ENCODE measurements at places on chromosomes 7 and 10. TPM values are rescaled to one million over a fixed set of nuclear protein-coding genes. Genes with fewer than 3 reads are reported as not detected.

EGR2 gene
- total RNA-seq: 0.30 TPM

TMEM229A gene
- 0.88 TPM for total RNA-seq

IGF2BP3 gene
- 124 TPM for total RNA-seq

SYT15 gene
- total RNA-seq: 0.60 TPM

DNA sequence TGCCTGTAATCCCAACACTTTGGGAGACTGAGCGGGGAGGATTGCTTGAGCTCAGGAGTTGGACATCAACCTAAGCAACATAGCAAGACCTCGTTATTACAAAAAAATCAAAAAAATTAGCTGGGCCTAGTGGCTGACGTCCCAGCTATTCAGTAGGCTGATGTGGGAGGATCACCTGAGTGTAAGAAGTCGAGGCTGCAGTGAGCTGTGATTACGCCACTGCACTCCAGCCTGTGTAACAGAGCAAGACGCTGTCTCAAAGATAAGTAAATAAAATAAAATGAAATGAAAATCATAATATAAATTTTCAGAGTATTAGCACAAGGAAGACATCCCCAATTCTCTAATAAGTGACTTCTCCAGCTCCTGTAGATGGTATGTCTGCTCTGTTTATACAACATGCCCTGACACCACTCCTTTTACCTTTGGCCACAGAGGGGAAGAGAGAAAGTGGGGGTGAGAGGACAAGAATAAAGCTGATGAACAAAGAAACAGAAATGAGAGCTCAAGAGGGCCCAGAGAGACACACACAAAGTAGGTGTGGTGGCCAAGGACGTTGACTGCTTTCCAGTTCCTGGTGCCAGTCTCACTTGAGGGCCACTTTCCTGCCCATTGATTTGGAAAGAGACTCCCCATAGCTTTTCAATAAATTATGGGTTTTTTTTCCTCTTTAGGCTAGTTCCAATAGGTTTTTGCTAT lies 62.9 kb downstream of the PTTG1IP2 start:
- no peak for DNase-seq

DNA sequence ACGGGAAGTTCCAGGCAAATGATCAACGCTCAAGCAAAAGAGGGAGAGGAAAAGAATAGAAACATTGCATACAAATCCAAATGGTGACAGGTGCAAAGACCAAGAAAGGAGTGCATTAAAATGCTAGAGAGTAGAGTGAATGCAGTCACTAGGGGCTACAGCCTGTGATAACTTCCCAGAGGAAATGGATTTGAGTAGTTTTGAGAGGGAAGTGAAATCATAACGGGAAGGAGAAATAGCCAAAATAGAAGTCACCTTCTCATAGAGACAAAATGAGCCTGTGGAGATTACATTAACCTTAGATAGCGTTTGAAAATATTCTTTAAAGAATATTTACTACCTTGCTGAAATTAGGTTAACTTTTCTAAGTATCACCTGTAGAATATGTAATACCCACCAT lies 26.5 kb downstream of the NUP42 start:
- DNase-seq: no peak

DNA sequence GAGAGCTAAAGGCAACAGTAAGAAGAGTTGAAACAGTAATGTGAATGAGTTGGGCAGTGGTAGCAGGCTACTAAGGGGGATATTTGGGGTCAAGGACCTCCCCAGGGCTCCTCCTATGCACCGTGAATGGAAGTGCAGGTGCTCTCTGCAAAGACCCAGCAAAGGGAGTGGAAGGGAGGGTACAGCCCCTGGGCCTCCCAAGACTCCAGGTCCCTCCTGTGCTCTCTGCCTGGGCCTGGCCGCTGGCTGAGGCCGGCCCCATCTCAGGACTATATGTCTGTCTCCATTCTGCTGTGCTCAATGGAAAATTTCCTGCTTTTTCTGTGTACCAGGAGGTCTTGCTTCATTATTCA lies 372.1 kb upstream of the MKI67 start:
- no peak for DNase-seq

DNA sequence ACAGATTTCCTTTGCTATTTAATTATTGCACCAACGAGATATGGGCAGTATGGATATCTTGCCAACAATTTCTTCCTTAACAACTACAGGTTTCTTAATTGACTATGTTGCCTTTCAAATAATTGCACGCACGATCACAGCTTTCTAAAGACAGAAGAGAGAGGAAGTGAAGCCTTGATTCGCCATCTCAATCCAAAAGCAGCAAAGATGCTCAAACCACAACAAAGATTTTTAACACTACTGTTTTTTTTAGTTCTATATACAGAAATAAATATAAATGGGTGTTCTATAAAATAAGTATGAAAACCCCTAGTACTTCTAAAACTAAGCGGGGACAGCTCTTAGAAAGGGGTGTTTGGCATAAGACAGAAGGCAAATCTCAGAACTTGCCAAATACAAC lies 251.3 kb downstream of the SFMBT2 start:
- DNase-seq: no peak

- DNase-seq: no peak
Measured at GRCh38 chr10:132373241-132373955, 23.6 kb upstream of the PWWP2B start.

DNA sequence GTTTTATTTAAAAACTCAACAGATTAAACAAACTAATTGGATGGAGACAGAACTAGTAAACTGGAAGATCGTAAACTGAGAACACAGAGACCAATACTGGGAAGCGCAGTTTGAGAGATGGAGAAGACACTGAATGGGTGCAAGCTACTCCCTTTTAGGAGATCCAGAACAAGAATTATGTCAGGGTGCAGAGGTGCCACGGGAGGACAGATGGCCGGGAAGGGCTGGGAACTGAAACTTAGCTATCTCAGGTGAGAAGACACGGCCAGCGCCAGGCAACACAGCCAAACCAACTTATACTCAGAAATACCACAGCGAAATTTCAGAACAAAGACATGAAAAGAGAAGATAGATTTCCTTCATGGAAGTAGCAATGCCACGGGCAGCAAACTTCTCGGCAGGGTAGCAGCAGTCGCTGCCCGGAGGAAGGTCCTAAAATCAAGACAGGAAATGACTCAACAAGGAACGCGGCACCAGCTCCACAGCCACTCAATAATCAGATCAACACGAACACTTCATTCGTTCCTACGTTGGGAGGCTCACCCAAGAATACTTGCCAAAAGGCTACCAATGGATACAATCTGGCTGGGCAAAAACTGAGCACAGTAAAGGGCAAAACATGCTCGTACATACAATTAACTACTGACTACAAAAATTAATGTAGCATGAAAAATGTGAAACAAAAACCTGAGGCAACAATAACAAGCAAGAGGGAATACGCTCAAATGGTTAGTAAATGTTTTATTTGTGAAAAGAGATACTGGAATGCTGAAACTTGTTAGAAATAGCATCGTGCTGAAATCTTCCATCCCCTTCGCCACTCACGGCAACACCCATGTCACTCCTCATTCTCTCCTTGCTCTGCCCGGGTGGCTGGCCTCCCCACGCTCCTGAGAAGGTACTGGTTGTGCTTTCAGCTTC lies 2.2 kb upstream of the LRRC27 start:
- DNase-seq: no peak

GRCh38 chr10:36118314-36118713 lies 476.2 kb upstream of the FZD8 start:
- DNase-seq: no peak

GRCh38 chr7:70698219-70698832 lies 433.6 kb upstream of the GALNT17 start:
- DNase-seq: peak; percentile 63

- no peak for DNase-seq
Measured at GRCh38 chr10:131678613-131679012, 222.2 kb upstream of the PPP2R2D start.

DNA sequence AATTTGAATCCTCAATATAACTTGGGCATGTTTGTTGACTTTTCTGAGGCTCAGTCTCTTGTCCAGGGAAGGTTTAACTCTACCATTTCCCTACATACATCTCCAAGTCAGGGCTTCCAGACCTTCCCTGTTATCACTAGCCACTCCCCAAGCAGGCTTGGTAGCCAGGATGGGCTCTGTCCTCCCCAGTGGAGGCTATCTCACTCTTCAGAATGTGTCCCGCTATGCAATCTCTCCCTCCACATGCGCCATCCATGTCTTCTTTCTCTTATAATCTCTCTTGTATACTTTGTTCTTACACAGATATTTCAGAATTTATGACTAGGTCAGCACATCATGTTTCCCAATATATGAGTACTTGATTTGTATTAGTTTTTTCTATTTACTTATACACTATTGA lies 310.4 kb downstream of the HGF start:
- DNase-seq: no peak

GRCh38 chr7:68706291-68706690 lies 892.0 kb upstream of the AUTS2 start:
- DNase-seq: no peak

GRCh38 chr7:3585826-3586225 lies 284.8 kb downstream of the SDK1 start:
- no peak for DNase-seq

DNA sequence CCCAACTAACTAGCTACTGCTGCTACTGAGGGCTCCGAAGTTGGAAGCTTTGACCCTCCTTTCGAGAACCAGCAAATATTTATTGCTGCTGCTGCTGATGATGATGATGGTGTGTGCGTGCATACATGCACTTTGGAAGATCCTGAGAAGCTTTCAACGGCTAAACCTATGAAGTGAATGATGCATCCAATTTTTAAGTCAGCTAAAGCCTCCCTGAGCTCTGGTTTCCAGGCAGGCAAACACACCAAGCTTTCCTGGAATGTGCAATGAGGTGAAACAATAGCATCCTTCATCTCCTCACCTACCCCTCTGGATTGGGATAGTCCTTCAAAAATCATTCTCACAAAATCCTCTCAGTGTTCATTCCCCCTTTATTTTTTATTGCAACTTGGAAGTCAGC lies 13.9 kb downstream of the MACC1 start:
- DNase-seq: no peak

DNA sequence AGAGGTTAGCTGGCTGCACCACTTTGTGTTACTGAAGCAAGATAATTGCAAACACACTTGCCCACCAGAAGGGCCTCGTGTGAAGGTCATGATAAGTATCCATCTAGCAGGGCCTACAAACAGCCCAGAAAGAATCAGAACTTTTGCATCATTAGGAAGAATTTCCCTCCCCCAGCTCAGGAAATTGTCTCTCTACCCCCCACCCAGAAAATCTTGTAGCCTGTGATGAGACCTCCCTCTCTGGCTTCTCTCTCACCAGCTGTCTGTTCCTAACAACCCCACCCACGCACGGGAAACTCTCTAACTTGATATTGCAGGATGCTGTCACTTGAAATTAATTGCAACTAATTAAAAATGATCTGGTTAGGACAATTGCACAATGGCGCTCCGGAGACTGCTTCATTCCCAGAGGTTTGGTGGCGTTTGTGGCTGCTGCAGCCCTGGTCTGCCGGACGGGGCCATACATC lies 34.5 kb downstream of the ZNF503 start:
- no peak for DNase-seq

GRCh38 chr7:158885624-158886023 lies 29.3 kb downstream of the DYNC2I1 start:
- no peak for DNase-seq
